ENCODE measurements at places on chromosomes 5 and 9.

GRCh38 chr5:16712178-16712577 is 95.4 kb upstream of the RETREG1 start:
- DNase-seq = no peak

GRCh38 chr9:108467161-108467560 is 388.6 kb downstream of the ACTL7B start:
- DNase-seq = no peak

DNA sequence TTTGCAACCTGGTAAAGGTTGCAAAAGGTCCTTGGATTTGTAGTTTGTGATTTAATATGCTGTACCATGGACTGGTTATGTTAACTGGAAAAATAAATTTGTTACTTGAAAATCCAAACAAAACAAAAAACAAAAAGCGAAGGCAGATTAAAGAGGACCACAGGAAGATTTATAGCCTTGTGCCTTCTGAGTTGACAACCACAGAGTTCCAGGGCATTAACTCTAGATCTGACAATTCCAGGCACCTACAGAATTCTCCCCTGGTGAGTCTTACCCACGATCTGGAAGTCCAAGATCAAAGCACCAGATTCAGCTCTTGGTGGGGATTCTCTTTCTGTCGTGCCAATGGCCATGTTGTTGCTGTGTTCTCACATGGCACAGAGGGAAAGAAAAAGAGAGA is 107.9 kb upstream of the SELENOP start:
- DNase-seq = no peak

- DNase-seq = no peak
Measured at GRCh38 chr9:3746296-3747275, 220.8 kb upstream of the RFX3 start.

DNA sequence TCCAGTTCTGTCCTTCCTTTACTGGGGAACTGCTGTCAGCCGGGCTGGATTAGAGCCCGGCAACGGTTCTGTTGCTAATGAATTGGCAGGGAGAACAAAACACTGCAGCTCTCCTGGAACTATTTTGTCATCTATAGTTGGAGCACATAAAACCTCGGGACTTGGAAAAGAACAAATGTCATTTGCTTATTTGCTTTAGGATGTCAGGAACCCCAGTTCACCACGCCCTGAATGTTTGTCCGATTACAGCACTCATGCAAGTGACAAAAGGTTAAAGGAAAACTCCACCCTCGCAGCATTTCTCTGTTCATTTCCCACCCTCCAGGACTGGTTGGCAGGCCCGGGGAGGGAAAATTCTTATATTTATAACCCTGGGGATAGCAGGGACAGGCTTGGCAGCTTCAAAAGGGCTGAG is 66.4 kb upstream of the PLPP1 start:
- no peak for DNase-seq

GRCh38 chr9:89743216-89743572 is 138.4 kb downstream of the GADD45G start:
- no peak for DNase-seq

- no peak for DNase-seq
Measured at GRCh38 chr5:1244255-1244654, 19.1 kb downstream of the SLC6A18 start.

GRCh38 chr9:93598647-93599241 is 22.4 kb downstream of the PHF2 start:
- DNase-seq = no peak

DNA sequence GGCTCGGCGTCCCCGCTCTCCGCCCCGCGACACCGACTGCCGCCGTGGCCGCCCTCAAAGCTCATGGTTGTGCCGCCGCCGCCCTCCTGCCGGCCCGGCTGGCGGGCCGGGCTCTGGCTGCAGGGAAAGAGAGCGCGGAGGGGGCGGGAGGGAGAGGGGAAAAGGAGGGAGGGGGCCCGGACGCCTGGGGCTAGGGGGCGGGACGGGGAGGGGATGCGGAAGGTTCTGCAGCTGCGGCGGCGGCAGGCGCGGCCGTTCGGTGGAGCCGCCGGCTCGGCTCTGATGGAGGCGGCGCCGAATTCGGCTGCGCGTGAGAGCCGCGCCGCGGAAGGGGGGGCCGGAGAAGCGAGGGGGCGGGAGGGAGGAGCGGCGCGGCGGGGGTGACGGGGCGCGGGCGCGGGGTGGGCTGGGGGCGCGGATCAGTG is at the start of gene MARCHF11:
Gene MARCHF11, minus strand, starts transcription at position 281 of the 425 bp plus-strand sequence. Its CDS starts 216 bp downstream, at position 65.
- no peak for DNase-seq

GRCh38 chr5:12951846-12952245 is 992.6 kb downstream of the DNAH5 start:
- no peak for DNase-seq

GRCh38 chr9:125255781-125256391 is 5.7 kb upstream of the GAPVD1 start:
- DNase-seq = no peak

DNA sequence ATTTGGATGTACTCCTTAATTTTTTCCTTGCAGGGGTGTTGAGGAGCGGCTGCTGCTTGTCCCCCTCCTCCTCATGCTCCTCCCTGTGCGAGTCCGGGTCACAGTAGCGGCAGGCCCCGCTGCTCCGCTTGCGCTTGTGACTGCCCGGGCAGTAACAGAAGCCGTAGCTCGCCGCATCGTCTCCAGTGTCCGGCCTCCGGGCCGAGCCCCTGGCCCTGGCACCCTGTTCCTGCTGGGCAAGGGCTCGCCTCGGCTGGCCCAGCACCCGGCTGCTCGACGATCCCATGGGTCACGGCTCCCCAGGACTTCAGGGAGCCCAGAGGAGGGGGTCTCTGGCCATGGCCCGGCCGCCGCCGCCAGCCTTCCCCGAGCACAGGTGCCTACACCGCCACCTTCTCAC is at the start of gene GMCL2:
Gene GMCL2, minus strand, starts transcription at position 358 of the 400 bp plus-strand sequence. Its CDS starts 72 bp downstream, at position 286.
- no peak for DNase-seq

DNA sequence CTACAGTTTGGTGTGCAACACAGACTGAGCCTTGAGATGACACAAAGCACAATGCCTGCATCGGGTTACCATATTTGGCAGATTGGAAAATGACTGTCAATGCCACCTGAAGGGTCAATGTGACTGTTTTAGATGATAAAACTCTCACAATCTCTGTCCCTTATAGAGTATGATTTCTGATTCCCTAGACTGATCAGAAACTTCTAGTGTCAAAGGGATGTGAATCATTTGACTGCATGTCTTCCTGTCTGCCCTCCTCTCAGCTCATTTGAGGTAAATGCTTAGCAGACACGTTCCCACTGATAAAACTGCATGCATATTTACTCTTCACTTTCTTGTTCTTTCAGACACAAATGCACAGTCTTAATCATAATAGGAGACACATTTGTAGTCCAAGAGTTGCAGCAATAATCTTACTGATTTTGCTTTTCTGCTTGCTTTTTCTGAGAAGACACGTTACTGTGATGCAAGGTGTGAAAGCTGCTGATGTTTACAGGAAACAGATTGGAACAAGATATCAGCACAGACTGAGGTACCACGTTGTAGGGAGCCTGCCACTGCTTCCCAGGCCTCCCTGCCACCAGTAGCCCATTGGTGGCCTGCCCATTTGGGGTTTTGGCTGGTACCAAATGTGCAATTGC is 77.8 kb downstream of the GCNT4 start:
- no peak for DNase-seq

GRCh38 chr9:127520941-127521918 is 69.9 kb downstream of the LRSAM1 start:
- DNase-seq = no peak

DNA sequence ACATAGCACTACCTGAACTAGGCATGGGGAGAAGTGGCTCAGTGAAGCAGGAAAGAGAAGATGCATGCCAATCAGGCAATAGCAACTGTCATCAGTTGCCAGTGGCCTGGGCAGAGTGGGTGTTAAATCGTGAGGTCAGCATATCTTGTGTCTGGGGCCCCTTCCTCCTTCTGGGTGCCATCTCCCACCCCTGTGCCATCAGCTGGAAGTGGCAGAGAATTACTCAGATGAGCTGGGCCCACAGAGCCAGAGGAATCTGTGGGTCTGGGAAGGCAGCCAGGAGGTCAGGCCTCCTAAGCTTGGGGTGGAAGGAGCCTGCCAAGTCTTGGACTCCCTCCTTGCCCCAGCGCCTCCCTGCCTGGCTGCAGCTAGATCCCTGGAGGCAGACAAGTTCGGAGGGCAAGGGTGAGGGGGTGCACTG is 66.5 kb downstream of the GALNT12 start:
- no peak for DNase-seq

DNA sequence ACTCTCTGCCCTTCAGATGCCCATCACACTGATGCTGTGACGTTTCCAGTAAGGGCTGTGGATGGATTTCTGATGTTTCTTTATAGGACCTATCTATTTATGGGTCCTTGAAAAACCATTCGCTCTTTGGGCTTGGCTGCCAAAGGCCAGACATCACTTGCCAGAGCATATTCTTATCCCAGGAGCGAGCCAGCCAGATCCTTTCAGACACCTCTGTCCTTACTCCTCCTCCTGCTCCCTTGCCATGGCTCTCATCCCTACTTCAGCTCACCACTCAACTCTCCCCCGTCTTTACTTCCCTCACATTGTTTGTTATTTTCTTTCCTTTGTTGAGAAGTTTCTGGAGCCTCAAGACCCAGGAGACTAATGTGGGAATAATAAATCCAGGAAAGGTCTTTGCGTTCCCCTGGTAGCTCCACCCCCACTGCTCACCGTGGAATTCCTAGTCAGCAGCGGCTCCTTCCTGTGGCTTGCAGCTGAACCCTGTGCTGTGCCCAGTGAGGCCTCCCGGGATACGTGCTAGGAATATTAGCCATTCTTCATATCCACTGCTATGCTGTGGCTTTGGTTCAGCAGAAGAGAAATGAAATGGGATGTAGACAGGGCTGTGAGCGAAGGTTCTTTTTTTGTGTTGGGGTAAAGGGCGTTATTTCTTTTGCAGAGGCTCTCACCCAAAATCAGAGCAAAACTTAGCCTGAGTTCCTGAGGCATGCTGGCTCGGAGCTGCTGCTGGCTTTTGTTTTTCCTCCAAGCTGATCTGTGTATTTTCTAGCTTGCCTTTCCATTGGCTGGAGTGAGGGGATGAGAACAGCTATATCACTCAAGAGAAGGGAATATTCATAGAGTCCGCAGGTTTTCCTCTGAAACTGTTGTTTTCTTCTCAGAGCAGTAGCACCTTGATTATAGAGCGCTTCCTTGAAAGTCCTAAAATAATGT is 171.1 kb downstream of the SAXO1 start:
- no peak for DNase-seq

DNA sequence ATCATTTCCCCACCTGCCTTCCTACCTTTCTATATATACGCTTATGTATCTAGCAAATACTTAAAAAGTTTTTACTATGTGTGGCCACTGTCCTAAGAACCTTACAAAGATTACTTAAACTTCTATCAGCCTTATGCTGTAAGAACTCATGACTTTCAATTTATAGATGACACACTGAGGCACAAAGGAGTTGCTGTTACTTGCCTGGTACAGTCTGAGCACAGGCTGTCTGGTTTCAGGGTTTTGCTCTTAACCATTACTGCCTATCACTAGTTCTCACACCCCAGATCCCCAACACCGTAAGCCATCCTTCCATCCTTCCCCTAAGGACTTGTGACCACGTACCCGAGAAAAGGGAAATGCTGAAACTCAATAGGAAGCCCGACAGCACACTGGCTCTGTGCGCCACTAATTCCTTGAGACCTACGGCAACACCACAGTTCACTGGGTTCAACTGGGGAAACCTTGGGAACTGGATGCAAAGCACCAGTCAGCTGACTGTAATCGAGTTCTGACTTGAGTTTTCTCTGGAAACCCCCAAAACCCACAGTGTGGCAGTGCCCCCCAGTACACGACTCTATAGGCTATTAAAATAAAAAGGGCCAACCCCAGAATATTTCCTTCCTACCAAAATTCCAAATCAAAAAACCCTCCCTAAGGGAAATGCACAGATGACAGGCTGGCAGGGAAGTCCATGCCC is 56.0 kb downstream of the AUH start:
- DNase-seq = no peak

DNA sequence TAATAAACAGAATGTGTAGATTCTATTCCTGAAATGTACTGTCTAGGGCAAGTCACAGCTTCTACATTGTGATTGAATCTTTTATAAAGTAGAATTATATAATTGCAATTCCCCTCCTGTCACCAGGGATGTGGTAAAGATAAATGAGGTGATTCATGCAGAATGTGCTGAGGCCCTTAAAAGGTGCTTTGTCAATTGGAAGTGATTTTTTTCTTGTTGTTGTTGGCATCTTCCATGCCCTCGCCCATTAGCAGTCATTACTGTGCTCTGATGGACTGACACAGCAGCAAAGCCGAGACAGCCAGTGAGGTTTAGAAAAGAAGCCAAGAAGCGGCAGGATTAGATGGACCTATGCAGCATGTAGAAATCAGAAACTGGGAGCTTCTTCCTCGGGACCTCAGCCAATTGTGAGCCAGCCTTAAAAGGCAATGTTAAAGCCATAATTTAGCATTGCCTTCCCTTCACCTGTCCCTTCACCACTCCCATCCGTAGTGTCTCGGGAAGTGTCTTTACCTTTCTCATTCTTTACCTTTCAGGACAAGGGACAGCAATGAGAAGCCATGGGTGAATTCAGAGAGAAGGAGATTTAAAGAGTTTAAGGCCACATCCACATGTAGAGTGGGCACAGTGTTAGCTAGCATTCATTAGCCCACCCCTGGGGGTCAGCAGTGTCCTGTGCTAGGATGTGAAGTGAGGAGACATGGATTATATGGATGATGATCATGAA is 257.8 kb downstream of the PLK2 start:
- DNase-seq = no peak

DNA sequence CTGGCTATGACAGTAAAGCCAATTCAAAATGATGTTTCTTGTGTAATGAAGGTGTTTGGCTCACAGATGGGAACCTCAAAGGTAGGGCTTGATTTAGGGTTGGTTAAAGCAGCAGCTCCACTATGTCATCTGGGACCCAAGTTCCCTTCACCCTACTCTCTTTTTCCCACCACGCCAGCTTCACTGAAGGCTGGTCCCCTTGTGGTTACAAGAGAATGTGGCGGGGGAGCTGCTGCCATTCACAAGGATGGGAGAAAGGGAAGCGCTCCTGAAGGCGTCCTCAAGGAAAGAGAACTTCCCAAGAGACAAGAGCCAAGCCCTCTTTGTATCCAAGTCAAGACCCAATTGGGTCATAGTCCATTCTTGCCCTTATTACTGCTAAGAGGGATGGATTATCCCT is 72.7 kb downstream of the NTRK2 start:
- DNase-seq = no peak

GRCh38 chr9:69745716-69746437 is 13.9 kb downstream of the PTAR1 start:
- no peak for DNase-seq

DNA sequence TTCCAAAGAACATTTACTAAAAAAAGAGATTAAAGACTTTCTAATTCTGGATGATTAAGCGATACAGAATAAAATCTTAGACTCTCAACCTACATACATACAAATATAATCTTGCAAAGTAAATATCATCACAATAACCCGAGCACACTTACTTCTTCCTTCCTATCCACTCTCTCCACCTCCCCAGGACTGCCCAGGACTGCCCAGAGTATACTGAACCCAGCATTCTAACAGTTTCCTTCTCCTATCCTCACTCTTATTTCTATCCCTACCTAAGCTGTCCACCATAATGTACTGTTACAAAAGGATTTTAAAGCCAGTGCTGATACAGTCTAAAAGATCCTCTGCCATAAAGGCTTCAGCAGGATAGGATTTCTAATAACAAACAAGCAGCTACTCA is 413.3 kb upstream of the POU5F2 start:
- DNase-seq = no peak

GRCh38 chr9:134066913-134067851 is 644 bp downstream of the BRD3 start:
- DNase-seq = no peak

All from activated CD8-positive, alpha-beta memory T cell treated with anti-CD3 and anti-CD28 coated beads for 48 hours (primary cell).